ENCODE measurements at places on chromosomes 2 and 18. TPM values are rescaled to one million over a fixed set of nuclear protein-coding genes. Genes with fewer than 3 reads are reported as not detected.

DNA sequence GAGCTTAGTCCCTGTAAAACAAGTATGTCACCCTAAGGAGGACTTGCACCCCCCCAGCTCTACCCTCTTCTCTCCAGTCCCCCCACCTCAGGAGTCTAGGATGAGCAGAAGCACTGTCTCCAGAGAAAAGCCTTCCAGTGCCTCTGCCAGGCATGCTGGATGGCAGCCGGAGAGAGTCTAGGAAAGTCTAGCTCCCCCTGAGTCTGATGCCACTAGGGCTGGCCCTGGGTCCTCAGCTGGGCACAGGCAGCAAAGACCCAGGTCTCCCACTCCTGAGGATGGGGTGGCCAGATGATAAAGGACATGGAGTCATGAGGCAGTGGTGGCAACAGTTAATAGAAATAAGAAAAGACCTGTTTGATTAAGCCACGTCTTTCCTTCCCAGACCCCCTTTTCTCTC lies 225.6 kb downstream of the CYP26B1 start:
- H3K4me3 ChIP-seq, result no peak overlapping the region
- peaks cover 7% of the 10 kb centered on the region for H3K27me3 ChIP-seq
- no peaks in the 10 kb centered on the region for H3K36me3 ChIP-seq
- no peak for DNase-seq

GRCh38 chr2:203908797-203909185 lies 27.8 kb upstream of the ICOS start:
- peak overlapping the region; percentile 69 for H3K27ac ChIP-seq
- peaks cover under 1% of the 10 kb centered on the region for H3K27me3 ChIP-seq
- H3K4me3 ChIP-seq, result no peak overlapping the region
- no peak for DNase-seq
- H3K36me3 ChIP-seq, result peaks cover 8% of the 10 kb centered on the region

GRCh38 chr2:228707846-228708245 lies 526.4 kb upstream of the SPHKAP start:
- no peak overlapping the region for H3K4me3 ChIP-seq
- no peak overlapping the region for H3K27ac ChIP-seq
- H3K27me3 ChIP-seq, result no peaks in the 10 kb centered on the region
- DNase-seq, result no peak

DNA sequence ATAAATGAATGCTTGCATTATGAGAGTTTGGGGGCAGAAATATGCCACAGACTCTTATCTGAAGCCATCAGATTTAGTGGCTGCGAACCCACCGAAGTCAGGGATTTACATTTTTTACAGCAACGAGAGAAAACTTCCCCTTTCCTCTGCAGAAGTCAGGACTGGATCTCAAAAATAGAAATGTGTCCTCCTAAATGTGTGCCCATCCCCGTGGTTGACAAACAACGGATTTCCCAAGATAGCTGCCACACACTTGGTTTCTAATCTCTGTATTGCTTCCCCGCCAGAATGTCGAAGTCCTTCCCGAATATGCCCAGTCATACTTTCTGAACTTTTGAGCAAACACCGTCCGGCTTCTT lies 879 bp upstream of the ADAM23 start:
- peak overlapping the region; percentile 68 for H3K4me3 ChIP-seq
- no peak for DNase-seq
- no peak overlapping the region for H3K27ac ChIP-seq
- no peaks in the 10 kb centered on the region for H3K36me3 ChIP-seq

The SPR gene
- total RNA-seq, result 0.63 TPM

GRCh38 chr2:128286011-128286721 lies 32.5 kb downstream of the HS6ST1 start:
- DNase-seq, result no peak
- no peaks in the 10 kb centered on the region for H3K36me3 ChIP-seq
- H3K4me3 ChIP-seq, result no peak overlapping the region
- no peaks in the 10 kb centered on the region for H3K27me3 ChIP-seq
- peaks cover under 1% of the 10 kb centered on the region for H3K4me1 ChIP-seq

- no peaks in the 10 kb centered on the region for H3K36me3 ChIP-seq
- no peak overlapping the region for H3K4me3 ChIP-seq
- peaks cover 37% of the 10 kb centered on the region for H3K4me1 ChIP-seq
- H3K27me3 ChIP-seq, result no peaks in the 10 kb centered on the region
Measured at GRCh38 chr2:11158916-11159573, 3.8 kb downstream of the SLC66A3 start.

The MAP4K4 gene
- 71.6 TPM for total RNA-seq

The MCFD2 gene
- 48.8 TPM for total RNA-seq

The GCG gene
- not detected for total RNA-seq

DNA sequence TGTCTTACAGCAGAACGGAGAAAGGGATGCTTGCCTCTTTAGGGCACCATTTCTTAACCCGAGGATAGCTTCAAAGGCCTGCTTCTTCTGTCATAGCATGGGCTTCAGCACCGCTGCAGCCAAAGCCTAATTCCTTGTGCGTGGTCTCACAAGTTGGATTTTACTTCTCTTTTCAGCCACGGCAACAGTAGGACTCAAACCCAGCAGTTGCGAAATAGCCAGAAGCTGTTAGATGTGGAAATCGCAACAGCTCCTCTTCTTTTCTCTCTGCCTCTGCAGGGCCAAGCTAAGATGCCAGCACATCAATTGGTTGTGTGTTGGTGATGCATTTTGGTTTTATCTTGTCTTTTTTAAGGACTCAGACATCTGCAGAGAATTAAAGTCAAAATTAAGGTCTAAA lies 3.1 kb downstream of the NRXN1 start:
- no peaks in the 10 kb centered on the region for H3K36me3 ChIP-seq
- DNase-seq, result no peak
- H3K27ac ChIP-seq, result no peak overlapping the region
- H3K4me1 ChIP-seq, result no peaks in the 10 kb centered on the region
- H3K27me3 ChIP-seq, result no peaks in the 10 kb centered on the region

The UPP2 gene
- total RNA-seq, result not detected

DNA sequence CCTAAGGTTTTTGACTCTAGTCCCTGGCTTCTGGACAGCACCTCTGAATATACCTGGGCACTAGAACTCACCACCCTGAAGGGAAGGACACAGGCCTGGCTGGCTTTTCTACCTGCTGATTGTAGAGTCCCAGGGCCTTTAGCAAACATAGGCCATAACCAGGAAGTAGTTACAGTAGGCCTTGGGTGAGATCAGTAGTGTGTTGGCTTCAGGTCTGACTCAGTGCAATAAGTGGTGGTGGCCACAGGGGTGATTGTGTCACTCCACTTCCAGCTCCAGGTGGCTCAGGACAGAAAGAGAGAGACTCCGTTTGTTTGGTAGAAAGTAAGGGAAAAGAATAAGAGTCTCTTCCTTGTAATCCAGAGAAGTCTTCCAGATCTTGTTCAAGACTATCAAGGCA lies 101.7 kb upstream of the LGALSL start:
- no peaks in the 10 kb centered on the region for H3K4me1 ChIP-seq
- H3K36me3 ChIP-seq, result no peaks in the 10 kb centered on the region
- no peak for DNase-seq
- H3K27me3 ChIP-seq, result peaks cover 29% of the 10 kb centered on the region

GRCh38 chr2:215269397-215270117 lies 42.3 kb upstream of the ATIC start:
- no peak overlapping the region for H3K4me3 ChIP-seq
- H3K27ac ChIP-seq, result no peak overlapping the region
- H3K4me1 ChIP-seq, result no peaks in the 10 kb centered on the region

- peak overlapping the region; percentile 83 for H3K4me3 ChIP-seq
- DNase-seq, result no peak
- H3K36me3 ChIP-seq, result no peaks in the 10 kb centered on the region
- peak overlapping the region; percentile 63 for H3K27ac ChIP-seq
- H3K4me1 ChIP-seq, result peaks cover 27% of the 10 kb centered on the region
Measured at GRCh38 chr2:46699934-46700256, 215.7 kb downstream of the MCFD2 start.

The ZNF512 gene
- total RNA-seq, result 31.4 TPM

- H3K27me3 ChIP-seq, result no peaks in the 10 kb centered on the region
- H3K4me3 ChIP-seq, result no peak overlapping the region
- H3K4me1 ChIP-seq, result no peaks in the 10 kb centered on the region
- no peak for DNase-seq
- no peaks in the 10 kb centered on the region for H3K36me3 ChIP-seq
Measured at GRCh38 chr18:70390371-70391090, 101.7 kb downstream of the SOCS6 start.

DNA sequence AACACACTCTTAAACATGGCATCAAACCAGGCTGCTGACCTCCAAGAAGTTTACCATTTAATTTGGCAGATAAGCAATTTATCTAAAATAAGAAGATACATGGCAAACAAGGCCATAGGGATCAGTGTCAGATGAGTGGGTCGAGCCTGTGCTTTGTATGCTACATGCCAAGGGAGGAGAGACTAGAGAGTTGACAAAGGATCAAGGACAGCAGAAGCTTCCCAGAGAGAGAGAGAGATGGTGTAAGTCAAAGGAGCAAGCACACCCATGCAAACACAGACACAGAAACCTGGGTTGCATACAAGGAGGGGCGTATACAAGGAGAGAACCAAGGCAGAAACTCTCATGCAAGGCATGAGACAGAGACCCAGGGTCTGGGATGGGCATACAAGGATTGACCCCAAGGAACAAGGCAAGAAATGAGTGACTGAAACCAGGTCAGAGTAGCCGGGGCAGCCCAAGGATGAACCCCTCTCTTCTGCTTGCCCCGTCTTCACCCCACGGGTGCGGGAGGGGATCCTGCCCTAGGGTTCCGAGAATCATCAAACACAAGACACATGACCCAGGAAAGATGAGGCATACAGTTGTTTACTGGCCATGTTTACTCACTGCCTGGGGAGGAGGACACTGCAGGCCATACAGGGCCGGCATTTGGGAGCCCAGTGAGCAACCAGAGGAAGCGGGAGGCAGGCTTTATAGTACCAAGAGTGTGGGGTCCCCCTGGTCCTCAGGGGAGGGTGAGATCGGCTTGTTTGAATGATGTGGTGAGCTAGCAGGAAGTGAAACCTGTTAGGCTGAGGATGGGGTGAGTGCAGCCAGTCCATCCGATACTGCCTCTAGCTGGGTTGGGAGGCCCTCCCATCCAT lies 529.2 kb upstream of the ID2 start:
- H3K4me1 ChIP-seq, result peaks cover 44% of the 10 kb centered on the region
- no peak overlapping the region for H3K4me3 ChIP-seq
- H3K27me3 ChIP-seq, result no peaks in the 10 kb centered on the region
- H3K27ac ChIP-seq, result no peak overlapping the region
- no peak for DNase-seq

- peak within 1 kb of the TSS; percentile 85 for H3K27ac ChIP-seq
- H3K4me1 ChIP-seq, result peaks cover 60% of the 10 kb centered on the region
- peak within 1 kb of the TSS; percentile 88 for H3K4me3 ChIP-seq
- H3K27me3 ChIP-seq, result no peaks in the 10 kb centered on the region
Measured at GRCh38 chr2:74454654-74455511, at the start of gene INO80B. Gene INO80B (plus strand): TSS chr2:74455087. CDS start chr2:74455117, 30 bp downstream.

The CDCA7 gene
- total RNA-seq, result 65.2 TPM

DNA sequence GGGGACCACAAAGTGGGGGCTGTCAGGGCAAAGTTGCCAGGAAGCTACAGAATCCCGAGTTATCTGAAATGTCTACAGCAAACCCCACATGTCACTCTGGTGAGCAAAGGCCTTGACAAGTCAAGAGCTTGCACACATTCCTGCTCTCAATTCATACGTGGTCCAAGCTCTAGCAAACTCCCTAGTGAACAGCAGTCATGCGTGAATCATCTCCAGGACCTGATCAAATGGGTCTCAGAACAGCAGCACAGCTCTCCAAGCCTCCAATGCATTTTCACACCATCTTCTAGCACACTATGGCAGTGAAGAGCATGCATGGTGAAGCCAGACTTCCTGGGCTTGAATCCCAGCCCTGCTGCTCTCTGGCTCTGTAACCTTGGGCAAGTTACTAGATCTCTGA lies 68.5 kb downstream of the MYO5B start:
- H3K4me1 ChIP-seq, result no peaks in the 10 kb centered on the region
- no peaks in the 10 kb centered on the region for H3K36me3 ChIP-seq
- DNase-seq, result no peak
- H3K4me3 ChIP-seq, result no peak overlapping the region

The COLEC12 gene
- not detected for total RNA-seq

The NMUR1 gene
- 3.9 TPM for total RNA-seq

GRCh38 chr2:134268265-134268664 lies 14.4 kb downstream of the MGAT5 start:
- no peaks in the 10 kb centered on the region for H3K4me1 ChIP-seq
- no peak for DNase-seq
- H3K36me3 ChIP-seq, result peaks cover 19% of the 10 kb centered on the region

- no peaks in the 10 kb centered on the region for H3K4me1 ChIP-seq
- no peak overlapping the region for H3K4me3 ChIP-seq
- DNase-seq, result no peak
- H3K27ac ChIP-seq, result no peak overlapping the region
Measured at GRCh38 chr2:22817197-22817596, 567.8 kb upstream of the KLHL29 start.

DNA sequence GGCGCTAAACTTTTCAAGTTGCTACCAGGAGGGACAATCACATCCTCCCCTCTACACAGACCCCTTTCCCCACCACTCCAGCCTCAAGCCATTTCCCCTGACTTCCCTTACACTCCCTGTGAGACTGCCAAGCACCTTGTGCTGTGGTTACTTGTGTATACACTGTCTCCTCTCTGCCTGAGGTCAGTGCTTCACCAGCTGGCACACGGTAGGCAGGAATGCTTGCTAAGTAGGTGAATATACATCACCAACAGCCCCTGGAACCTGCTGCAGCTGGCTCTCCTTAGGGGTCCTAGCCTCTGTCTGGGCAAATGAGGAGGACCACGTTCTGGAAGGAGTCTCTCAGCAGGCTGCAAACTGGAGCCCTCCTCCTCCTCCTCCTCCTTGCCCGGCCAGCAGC lies 38.3 kb upstream of the ACAA2 start:
- no peak overlapping the region for H3K4me3 ChIP-seq
- H3K4me1 ChIP-seq, result peaks cover 2% of the 10 kb centered on the region
- DNase-seq, result no peak
- H3K27ac ChIP-seq, result no peak overlapping the region

GRCh38 chr18:6018671-6019070 lies 123.3 kb upstream of the TMEM200C start:
- H3K27ac ChIP-seq, result no peak overlapping the region
- no peaks in the 10 kb centered on the region for H3K36me3 ChIP-seq
- H3K27me3 ChIP-seq, result no peaks in the 10 kb centered on the region
- H3K4me1 ChIP-seq, result no peaks in the 10 kb centered on the region
- no peak for DNase-seq
- H3K4me3 ChIP-seq, result no peak overlapping the region

DNA sequence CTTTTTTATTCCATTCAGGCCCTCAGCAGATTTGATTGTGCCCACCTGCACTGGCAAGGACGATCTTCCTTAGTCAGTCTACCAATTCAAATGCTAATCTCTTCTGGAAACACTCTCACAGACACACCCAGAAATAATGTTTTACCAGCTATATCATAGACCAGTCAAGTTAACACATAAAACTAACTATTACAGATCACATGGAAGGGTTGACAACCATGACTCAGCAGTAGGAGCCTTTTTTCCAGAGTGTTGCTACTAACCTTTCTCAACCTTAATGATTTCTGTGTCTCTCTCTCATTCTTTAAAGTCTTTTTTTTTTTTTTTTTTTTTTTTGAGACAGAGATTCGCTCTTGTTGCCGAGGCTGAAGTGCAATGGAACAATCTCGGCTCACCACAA lies 143.5 kb upstream of the MSH6 start:
- no peaks in the 10 kb centered on the region for H3K36me3 ChIP-seq
- DNase-seq, result no peak
- no peak overlapping the region for H3K4me3 ChIP-seq
- no peaks in the 10 kb centered on the region for H3K4me1 ChIP-seq
- no peak overlapping the region for H3K27ac ChIP-seq

Data from activated CD4-positive, alpha-beta memory T cell treated with anti-CD3 and anti-CD28 coated beads, Interleukin-2, amount 10 ng/mL, durations not matched to agents 7 days and 5 days (primary cell).